Stimulated activated CD8-positive, alpha-beta memory T cell treated with anti-CD3 and anti-CD28 coated beads, Interleukin-12 subunit alpha, Interleukin-12 subunit beta, amount 100 ng/mL, for 1 hour (primary cell): ENCODE measurements at places on chromosomes 12 and 14.

DNA sequence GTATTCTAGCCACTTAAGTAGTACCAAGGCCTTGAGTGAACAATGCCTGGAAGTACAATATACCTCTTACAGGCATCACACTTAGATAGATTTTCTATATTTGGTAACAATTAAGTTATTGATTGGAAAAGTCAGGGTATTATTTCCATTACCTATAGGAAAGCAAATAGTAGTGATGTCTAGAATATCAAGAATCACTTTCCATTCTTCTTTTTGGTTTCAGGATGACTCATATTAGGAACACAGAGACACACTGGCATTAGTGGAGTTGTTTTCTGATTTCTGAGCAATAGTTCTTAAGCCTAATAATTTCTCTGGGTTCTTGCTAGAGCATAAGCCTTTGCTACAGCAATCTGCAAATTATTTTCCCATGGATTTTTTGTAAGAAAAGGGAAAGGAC lies 1640.0 kb upstream of the SEL1L start:
- no peak for DNase-seq

GRCh38 chr12:16913832-16914490 lies 308.0 kb upstream of the LMO3 start:
- DNase-seq, result no peak

- no peak for DNase-seq
Observed at GRCh38 chr12:57216921-57217879, 606 bp downstream of the NXPH4 start.

DNA sequence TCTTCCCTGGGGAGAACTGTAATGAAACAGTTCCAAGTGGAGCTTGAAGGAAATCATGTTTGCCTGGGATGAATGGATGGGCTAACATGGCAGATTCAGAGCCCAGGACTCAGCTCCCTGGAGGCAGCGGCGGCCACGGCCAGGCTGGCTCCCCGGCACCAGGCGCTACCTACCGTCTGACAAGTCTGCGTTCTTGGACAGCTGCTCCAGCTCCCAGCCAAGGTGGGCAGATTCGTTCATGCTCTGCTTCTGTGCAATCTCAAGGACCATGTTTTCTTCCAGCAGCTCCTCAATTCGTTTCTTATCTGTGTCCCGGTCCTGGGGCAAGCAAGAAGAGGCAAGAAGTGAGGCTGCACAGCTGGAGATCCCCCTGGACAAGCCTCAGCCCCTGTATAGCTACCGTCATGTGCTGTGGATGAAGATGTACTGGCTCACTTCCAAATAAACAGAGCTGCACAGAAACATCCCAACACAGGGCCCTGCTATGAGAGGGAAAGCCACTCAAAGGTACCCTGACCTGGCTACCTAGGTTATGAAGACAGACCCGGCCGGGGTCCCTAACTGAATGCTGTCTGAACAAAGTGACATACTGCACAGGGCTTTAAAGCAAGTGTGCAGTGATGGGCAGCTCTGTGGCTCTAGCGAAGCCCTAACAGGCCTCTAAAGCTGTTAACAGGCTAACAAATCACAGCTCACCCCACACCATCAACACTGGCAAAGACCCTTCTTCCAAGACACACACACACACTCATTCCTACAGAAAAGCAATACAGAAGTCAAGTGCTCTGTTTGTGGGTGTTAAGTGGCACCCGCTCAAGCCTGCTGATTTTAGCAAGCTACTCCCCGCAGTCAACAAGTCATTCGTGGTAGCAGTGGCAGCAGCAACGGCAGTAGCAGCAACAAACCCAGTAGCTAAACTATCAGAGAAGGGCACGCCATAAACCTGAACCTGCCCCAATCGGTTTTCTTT lies 80.4 kb upstream of the GPR68 start:
- DNase-seq, result no peak

DNA sequence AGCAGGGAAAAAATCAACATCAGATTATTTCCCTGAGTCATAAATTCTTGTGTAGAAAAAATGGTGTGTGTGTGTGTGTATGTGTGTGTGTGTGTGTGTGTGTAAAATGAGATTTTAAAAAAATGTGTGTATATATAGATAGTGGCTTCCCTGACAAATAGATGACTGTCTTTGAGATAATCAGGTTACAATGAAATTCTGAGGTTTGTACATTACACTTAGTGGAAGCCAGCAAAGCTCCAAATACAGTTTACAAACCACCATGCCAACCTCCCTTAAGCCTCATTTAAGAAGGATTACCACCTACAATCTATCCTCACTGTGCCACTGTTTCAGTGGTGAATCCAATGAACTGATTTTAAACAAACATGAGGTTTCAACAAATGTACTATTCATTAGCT lies 93.8 kb downstream of the MED13L start:
- no peak for DNase-seq

DNA sequence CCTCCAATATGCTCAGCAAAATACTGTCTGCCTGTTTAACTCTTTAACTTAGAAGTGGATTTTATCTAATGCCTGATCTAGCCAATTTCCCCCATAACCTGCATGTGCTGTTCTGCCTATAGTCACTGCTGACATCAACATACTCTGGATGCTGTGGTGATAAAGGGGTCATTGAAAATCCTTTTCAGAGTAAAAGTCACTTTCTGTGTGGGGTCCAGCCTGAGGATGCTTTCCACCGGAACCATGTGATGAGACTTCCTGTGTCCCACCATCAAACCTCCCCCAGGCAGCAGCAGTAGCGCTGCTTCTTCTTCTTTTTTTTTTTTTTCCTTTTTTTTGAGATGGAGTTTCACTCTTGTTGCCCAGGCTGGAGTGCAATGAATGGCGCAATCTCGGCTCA lies 607.0 kb downstream of the BCL11B start:
- DNase-seq, result no peak

DNA sequence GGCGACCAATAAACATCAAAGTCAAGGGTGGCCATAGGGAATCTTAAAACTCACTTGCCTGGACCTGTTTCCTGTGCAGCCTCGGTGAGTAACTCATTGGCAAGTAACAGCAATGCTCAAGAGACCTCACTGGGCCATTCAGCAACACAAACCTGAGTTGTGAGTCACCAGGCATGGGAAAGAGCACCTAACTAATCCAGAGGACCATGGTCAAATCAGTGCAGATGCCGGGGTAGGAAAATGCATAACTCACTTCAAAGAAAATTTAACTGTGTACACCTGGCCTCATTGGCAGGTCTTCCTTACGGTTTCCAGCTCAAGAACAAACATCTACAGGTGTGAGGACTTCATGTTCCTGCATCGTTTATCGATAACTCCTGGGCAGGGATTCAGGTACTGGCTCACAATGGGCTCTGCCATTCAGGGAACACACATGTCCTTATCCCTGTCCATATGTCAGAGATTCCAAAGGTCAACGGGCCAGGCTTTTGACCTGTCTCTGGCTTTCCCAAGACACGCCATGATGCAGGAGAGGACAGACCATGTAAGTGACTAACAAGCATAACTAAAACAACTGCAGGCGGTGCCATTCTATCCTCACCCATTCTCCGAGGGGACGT lies 211.8 kb downstream of the ANO2 start:
- no peak for DNase-seq

DNA sequence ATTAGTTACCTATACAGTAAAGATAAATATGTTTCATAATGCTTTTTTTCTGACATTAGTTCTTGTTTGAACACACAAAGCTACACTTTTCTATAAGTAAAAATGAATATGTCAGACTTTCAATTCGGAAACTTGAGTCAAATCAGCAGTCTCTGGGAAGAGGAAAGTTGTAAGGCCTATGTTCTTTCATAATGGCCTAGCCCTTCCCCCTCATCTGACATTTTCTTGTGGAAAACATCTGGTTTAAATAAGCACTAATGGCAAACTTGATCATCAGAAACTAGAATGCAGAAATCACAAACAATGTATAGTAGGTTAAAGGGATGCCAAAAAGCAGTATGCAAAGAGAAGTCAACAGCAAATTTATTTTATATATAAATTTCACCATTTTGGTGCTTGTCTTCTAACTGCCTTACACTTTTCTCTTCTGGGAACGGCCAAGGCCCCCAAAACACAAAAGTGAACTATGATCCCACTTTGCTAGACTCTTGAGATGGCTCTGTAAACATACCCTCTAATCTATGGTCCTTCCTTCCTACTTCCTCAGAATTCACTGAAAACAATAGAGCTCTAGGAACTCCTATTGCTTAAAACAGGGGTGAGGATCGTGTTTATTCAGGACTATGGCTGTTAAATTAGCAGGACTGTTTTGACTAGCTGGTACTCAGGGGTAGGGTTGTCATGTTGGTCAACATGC lies 444.1 kb downstream of the RAD51B start:
- no peak for DNase-seq

DNA sequence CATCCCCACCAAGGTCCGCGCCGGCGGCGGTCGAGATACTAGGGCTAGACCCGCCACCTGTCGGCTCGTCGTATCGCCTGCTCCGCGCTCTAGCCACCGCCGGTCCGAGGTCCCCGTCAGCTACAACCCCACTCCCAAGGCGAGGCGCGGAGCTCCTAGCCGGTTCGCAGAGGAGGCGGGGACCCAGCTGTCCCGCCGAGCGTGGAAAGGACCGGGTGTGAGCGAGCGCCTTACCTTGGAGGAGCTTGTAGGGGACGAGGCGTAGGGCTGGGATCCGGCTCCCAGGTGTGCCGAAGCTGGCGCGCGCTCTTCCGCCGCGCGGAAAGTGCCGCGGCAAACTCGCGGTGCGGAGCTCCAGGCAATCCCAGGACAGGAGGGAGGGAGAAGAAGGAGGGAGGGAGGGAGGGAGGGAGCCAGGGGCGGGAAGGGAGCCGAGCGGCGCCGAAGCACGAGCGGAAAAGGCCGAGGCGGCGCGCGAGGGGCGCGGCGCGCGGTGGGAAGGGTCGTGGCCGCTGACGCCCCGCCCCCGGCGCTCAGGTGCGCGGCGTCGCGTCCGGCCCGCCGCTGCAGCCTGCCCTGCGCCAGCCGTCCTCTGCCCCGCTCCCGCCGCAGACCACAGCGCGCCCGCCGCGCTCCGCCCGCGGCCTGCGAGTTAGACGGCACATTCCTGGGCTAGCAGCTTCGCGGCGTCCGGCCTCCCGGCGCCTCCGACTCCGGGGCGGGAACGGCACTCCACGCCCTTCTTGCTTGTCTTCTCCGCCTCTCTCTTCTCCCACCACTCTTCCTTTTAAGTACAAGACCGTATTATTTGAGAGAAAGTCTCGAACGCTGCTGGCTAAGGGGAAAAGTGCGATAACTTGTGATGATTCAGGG lies at the start of gene PAWR:
TSS of gene PAWR (minus strand) at position 327 of the 873 bp plus-strand sequence. CDS start 720 bp downstream, outside the sequence.
- DNase-seq, result no peak

- DNase-seq, result no peak
Observed at GRCh38 chr14:90248594-90248993, 7.8 kb upstream of the PSMC1 start.

- DNase-seq, result no peak
Observed at GRCh38 chr14:37167151-37168047, 5.0 kb downstream of the SLC25A21 start.

- no peak for DNase-seq
Observed at GRCh38 chr14:104724407-104724980, 465 bp downstream of the ADSS1 start.

- no peak for DNase-seq
Observed at GRCh38 chr12:33116284-33116683, 219.7 kb upstream of the PKP2 start.

DNA sequence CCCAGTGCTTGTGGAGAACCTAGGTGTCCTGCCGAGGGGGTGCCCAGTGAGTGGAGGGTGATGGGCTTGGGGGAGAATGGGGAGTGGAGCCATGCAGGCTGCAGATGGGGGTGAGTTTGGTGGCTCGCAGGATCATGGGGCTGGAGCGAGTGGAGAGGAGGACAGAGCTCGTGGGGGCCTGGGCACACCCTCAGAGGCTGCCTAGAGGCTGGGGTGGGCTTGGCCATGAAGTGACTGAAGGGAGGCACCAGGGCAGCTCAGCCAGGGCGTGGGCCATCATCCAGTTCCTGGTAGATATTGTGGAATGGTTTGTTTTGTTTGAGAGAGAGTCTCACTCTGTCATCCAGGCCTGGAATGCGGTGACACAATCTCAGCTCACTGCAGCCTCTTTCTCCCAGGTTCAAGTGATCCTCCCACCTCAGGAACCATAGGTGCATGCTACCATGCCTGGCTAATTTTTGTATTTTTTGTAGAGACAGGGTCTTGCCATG lies 43.4 kb upstream of the AMN start:
- DNase-seq, result no peak

DNA sequence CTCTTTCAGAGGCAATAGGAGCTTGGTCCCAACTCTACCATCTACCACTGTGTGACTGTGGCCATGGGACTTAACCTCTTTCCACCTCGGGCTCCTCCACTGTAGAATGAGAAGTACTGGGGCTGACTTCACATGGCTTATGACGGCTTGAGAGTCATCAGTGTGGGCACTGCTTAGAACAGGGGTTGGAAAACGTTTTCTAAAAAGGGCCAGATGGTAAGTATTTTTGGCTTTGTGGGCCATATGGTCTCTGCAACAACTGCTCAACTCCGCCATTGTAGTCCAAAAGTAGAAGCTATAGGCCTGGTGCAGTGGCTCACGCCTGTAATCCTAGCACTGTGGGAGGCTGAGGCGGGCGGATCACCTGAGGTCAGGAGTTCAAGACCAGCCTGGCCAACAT lies 69.2 kb upstream of the LTA4H start:
- DNase-seq, result no peak

DNA sequence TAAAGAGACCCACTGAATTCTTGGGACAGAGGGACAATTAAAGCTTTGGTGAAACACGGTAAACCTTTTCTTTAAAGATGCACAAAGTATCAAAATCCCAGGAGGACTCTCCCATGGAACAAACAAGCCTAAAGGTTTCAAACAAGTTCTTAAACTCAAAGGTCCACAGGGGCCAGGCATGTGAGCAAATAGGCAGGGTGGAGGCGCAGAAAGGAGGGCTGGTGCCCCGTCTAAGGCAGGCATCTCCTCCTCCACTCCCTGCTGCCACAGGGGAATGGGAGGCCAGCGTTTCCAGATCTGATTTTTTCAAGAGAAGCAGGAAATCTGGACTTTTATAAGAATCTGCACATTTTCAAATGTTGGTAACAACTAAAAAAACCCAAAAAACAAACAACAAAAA lies 7.6 kb downstream of the RPS6KL1 start:
- DNase-seq, result no peak

DNA sequence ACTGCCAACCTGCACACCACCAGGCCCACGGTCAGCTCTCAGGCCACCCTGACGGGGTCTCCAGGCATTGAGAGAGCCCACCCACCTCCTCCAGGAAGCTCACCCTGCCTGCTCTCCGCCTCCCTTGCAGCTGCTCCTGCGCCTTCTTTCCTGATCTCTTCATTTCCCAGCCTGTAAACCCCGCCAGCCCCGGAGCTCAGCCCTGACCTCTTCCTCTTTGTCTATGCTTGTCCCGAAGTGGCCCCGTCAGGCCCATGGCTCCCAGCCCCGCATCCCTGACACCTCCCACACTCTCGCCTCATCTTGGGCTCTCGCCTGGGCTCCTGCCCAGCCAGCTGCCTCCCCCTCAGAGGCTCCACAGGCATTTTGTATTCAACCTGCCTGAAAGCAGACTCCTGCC lies 139.3 kb downstream of the CALM1 start:
- no peak for DNase-seq

DNA sequence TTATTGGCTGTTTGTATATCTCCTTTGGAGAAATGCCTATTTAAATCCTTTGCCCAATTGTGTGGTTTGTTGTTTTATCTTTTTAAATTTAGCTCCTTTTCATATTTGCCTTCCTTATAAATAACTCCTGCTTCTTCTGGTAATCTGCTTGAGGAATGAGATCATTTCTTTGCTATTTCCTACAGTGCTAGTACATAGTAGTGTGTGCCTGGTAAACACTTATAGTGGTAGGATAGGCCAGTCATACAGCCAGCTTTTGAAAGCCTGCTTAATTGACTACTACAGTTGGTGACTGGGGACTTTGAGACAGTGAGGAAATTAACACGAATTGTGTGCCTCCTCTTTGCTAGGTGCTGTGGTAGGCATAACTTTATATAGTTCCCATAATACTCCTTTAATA lies 68.7 kb downstream of the BORCS5 start:
- DNase-seq, result no peak

- DNase-seq, result no peak
Observed at GRCh38 chr14:80080601-80081000, 130.7 kb downstream of the DIO2 start.
